ENCODE measurements at places on chromosomes 4 and X. TPM values are rescaled to one million over a fixed set of nuclear protein-coding genes. Genes with fewer than 3 reads are reported as not detected.

DNA sequence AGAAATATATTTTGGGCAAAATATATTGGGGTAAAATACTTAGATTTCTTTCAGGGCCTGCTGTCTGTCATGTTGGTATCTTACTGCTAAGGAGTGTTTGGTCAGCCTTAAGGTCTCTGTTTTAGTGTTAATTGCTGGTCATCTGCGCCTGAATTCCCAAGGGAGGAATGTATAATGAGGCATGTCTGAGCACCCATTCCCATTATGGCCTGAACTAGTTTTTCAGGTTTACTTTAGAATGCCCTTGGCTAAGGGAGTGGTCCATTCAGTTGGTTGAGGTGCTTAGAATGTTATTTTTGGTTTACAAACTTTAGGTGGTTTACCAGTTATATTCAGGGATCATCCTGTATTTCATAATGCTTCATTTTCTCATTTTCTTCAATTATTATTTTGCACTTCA, 125.9 kb downstream of the CFAP299 start:
- DNase-seq = peak; percentile 81

- no peak for DNase-seq
Observed at GRCh38 chr4:92045718-92046117, 258.0 kb upstream of the GRID2 start.

GRCh38 chr4:103422467-103423219, 224.5 kb upstream of the CENPE start:
- peak; percentile 28 for DNase-seq

- DNase-seq = no peak
Observed at GRCh38 chr4:40500781-40501180, 128.9 kb downstream of the RBM47 start.

- DNase-seq = no peak
Observed at GRCh38 chr4:37422102-37422501, 177.6 kb downstream of the NWD2 start.

DNA sequence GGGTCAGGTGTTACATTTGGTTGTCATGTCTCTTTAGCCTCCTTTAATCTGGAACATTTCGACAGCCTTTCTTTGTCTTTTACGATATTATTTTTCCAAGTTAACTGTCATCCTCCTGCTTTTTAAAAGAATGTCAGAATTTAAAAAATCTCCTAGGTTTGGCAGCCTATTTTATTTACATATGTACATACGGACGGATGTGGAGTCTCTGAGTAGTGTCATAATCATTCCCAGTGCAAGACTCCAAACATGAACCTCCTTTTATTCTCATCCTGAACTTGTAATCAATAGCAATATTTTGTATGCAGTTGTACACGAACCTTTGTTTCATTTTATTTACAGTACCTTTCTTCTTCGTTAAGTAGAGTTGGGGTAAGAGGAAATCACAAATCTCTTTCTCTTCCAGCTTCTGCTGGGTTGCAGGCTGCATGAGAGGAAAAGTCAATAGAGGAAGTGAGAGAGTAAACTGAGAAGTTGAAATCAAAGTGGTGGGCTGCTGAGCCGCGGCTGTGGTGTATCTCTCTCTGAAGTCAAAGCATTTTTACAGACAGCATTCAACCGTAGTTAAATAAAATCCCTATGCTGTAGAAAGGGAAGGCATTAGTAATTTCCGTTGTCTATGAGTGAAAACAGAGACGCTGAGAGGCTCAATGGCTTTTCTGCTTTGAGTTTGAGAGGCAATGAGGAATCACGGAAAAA, 53.9 kb upstream of the RPS6KA3 start:
- no peak for DNase-seq

- no peak for DNase-seq
Observed at GRCh38 chrX:10622197-10622596, 1.8 kb upstream of the MID1 start.

- DNase-seq = no peak
Observed at GRCh38 chr4:19927381-19927780, 324.3 kb upstream of the SLIT2 start.

DNA sequence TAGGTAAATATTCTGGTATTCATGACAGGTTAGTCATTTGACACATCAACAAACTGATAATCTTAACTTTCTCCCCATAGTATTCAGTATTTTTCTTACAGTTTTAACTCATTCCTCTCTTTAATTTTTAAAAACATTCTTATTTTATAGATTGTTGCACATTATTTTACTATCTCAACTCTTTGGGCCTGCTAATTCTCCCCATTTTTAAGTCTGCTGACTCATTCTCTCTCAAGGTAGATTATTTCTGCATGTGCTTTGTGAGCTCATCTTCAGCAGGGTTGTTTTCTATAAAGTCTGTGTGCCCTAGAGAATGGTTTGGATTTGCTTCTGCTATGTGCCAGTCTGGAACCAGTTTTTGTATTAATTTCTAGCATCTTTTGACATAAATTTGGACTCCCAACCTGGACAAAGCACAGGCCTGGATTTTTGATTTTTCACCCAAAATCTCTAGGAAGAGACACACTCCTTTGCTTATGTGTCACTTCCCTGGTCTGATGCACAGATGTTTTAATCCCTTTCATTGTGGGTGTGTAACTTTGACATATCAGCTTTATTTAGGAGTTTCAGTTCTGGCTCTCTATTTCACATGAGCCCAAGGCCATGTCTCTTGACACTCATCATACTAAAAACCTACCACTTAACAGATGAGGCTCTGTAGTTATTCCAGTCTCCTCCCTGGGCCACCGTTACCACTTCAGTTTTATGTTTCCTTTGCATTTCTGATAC, 194.3 kb upstream of the PGRMC2 start:
- peak; percentile 6 for DNase-seq

- no peak for DNase-seq
Observed at GRCh38 chr4:84887824-84888223, 78.7 kb downstream of the WDFY3 start.

GRCh38 chr4:22901631-22902030, 208.9 kb downstream of the GBA3 start:
- no peak for DNase-seq

GRCh38 chr4:155173371-155173770, 35.1 kb upstream of the NPY2R start:
- no peak for DNase-seq

Gene SPANXN4
- total RNA-seq = not detected

Gene ACE2
- 0.07 TPM for total RNA-seq

Gene GSX2
- total RNA-seq = not detected

Gene CT55
- not detected for total RNA-seq

Gene NLGN3
- 0.03 TPM for total RNA-seq

Gene ZXDA
- 2.4 TPM for total RNA-seq

Gene SLC4A4
- 0.92 TPM for total RNA-seq

Gene TCP11X2
- total RNA-seq = not detected

Gene VEGFC
- total RNA-seq = 80.3 TPM
